C1 segment of cervical spinal cord (tissue), 14 donors: ENCODE measurements at places on chromosomes 11 and 22.

- no peak for DNase-seq
Observed at GRCh38 chr11:65919573-65920371, 546 bp downstream of the DRAP1 start.

- DNase-seq, result peak; percentile 44
Observed at GRCh38 chr11:2699531-2700414, at the start of gene KCNQ1OT1. Gene KCNQ1OT1 (minus strand): TSS chr11:2699994.

DNA sequence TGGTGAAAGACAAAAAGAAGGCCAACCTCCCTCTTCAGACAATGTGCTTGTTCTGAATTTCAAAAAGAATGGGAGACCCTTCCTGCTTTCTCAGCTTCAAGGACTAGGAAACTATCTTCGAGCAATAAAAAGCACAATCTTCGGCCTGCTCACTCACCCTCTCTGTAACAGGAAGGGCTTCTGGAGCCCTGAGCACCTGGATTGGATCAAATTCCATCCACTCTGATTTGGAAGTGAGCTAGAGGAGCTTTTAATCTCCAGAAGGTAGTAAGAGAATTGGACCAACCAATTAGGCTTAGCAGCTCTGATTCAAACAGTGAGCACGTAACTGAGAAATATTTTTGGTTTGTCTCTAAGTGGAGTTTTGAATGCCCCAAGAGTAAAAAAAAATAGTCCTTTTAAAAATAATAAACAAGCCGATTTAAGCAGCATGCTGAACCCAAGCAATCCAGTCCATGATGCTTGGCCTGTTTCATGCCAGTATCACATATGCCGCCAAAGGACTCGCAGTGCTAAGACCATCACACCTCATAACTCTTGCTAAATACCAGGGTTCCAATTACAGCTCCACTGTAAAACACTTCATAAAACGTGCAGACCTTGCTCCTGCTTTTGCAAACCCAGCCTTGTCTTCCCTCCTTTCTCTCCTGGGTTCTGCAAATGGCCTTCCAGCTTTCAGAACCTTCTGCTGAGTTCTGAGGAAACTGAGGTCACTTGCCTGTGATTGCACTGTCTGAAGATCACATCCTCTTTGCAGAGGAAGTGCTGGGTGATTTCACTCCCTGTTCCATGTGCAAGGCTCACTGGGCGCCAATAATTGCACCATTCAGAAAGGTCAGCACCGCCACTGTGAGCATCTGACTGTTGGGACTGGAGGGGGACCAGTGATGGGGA, 74.4 kb downstream of the SLC1A2 start:
- DNase-seq, result no peak

DNA sequence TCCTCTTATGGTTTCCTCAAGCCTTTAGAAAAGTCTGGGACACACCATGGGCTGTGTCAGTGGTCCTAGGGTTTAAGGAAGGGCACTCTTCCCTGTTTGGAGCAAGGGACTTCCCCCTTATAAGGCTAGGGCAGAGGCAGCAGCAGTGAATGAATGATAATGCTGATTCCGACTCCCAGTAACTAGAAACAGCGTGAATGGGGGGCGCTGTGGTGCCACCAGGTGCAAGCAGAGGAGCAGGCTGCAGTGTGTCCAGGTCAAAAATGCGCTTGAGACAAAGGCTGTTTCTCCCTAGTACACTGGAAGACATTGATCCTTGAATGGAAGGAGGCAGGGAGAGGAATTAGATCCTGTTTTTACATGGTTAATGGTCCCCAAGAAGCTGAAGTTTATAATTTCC, 11.6 kb upstream of the RIC3 start:
- no peak for DNase-seq

DNA sequence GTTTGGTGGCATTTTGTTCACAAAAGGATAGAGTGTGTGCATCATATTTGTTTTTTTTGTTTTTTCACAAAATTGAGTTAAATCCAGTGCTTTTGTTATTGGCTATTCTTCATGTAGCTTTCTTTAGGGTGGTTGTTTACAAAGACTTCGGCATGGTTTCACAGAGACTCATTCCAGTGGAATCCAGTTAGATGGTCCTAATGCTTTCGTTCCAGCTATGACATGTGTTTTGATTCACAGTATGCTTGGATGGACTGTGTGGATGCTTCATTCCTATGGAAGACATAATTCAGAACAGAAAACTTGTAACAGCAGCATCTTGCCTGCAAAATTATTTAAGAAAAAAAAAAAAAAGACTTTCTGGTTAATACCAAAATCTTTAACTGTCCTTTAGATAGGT, 97.9 kb downstream of the PDHX start:
- no peak for DNase-seq

DNA sequence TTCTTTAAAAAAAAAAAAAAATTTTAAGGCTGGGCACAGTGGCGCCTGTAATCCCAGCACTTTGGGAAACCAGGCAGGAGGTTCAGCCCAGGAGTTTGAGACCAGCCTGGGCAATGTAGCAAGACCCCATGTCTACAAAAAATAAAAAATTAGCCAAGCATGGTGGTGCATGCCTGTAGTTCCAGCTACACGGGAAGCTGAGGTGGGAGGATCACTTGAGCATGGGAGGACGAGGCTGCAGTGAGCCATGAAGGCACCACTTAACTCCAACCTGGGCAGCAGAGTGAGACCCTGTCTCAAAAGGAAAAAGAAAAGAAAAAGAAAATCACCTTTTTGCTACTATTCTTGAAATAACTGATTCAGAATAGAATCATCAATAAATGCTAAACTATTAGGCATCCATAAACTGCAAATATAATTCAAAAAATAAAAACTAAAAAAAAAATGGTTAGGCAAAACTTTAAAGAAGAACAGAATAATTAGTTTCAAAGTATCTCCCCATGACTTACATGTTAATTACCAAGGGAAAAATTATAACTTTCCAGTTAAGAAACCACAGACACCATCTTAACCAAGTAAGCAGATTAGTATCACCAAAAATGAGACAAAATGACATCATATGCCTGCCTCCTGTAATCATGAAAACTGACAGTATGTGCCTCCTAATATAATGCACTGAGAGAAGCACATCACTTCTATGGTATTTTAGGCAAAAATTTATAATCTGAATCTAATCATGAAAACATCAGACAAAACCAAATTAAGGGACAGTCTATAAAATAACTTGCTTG, 63.6 kb downstream of the DENND5A start:
- no peak for DNase-seq

DNA sequence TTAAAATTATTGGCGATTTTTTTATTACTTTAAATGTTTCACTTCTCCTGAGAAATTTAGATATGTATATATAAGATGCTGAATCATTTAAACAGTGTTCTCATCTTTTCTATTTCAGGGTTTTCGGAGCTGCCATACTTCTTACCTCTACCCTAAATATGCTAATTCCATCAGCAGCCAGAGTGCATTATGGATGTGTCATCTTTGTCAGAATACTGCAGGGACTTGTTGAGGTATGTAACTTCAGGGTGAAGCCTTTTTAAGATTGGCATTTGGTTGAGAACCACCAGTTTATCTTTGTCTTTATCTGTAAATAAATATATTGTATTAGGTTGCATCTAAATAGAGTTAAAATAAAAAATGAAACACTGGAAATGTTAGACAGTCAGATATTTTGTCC, 21.1 kb downstream of the SLC17A6 start:
- DNase-seq, result no peak

- no peak for DNase-seq
Observed at GRCh38 chr11:59158206-59159068, 13.5 kb upstream of the DTX4 start.

GRCh38 chr11:34446386-34446785, 7.7 kb downstream of the CAT start:
- no peak for DNase-seq

DNA sequence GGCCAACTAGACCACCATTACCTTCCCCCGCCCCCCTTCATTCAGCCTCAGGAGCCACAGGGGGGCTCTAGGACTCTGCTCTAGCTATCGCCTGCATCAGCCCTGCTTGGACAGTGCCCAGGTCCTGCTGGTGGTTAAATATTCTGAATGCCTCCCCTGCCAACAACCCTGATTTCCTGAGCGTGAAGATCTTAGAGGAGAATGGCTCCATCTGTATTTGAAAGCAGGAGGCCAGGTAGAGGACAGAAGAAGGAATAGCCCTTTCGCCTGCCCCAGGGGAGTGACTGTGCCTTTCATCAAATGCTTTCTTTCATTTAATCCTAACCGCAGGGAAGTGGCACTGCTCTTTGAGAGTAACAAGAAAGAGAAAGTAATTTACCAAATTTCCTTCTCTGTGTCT, 69.2 kb downstream of the ISX start:
- no peak for DNase-seq

- DNase-seq, result no peak
Observed at GRCh38 chr11:23370580-23371275, 510.5 kb upstream of the CCDC179 start.

GRCh38 chr11:77547863-77548551, 41.7 kb upstream of the AQP11 start:
- no peak for DNase-seq

GRCh38 chr22:40694411-40694810, 15.1 kb downstream of the MCHR1 start:
- DNase-seq, result peak; percentile 19

DNA sequence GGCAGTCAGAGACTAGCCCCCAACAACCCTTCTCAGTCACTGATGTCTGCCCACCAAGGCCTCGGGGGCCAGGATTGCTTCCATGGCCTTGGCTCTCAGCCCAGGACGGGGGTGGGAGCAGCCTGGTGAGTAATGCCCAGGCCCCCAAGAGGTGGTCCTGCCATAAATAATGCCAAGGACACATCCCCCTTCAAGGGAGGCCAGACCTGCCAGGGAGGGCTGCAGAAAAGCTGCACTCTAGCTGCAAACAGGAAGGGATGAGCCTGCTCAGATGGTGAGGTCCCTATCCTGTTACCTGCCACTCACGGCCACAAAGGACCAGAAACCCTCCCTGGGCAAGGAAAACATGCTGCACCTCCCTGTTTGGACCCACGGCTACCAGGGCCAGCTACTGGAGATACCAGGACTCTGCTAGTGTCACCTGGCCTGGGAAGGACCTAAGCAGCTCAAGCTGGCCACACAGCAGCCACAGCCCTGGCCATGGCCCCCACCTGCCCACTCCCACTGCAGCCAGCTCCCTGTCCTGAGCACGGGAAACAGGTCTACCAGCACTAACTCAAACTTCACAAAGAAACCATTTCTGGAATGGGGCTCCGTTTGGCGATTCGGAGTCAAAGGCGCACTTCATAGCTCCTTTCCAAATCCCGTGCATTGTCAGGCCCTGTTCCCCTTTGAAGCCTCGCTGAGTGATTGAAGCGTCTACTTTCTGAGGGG, 12.1 kb downstream of the GNB1L start:
- DNase-seq, result no peak

GRCh38 chr11:66218846-66219620, 49.4 kb upstream of the RAB1B start:
- no peak for DNase-seq

DNA sequence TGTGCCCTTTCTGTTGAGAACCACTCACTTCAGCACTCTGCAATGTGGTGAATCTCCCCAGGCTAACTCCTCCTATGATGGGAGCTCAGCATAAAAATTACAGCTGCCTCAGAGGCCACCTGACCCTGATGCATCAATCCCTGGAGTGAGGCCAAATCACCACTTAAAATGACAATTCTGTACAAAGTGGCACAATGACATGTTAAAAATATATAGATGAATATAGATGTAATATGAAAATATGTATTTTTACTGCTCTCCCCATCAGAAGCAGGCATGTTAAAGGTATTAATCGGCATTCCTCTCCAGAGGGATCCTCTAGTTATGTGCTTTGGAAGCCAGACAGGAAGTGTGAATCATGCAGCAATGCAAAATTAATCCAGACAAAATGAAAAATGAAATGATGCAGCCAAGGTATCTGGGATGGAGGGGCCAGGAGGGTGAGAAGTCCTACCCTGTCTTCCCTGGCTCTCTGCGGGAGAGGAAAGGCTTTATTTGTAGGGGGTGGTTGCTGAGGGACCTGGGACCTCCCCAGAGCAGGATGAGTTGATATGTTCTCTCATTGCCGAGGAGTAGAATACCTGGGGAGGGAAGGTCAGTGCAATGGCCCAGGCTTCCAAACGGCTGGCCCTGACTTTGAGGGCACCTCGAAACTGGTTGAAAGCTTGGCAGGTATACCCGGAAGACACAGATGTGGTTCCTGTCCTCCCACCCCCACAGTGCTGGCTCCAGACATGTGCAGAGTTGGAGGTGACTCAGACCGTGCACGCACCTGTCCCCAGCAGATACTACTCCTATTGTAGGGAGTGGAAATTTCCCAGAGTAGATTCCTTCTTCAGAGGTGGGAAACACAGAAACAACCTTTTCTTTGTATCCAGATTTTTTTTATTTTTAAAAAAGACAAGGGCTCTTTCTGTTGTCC, 347.9 kb upstream of the NCAM1 start:
- DNase-seq, result no peak

DNA sequence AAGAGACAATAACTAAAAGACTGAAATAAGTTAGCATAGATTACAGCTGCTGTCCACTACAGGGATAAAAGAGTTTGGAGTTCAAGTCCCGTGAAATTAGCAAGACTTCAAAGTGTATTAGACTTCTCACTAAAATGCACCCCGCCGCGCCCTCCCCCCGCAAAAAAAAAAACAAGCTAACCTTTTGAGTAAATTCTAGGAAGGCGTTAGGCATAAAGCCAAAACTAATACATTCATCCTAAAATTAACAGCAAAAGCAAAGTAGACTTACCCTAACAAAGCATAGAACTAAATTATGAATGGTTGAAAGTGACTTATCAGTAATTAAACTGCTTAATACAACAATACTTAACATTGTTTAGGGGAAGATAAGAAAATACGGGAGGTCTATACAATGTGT, 581.0 kb upstream of the CHORDC1 start:
- no peak for DNase-seq

- no peak for DNase-seq
Observed at GRCh38 chr11:125344846-125345420, 151.1 kb downstream of the FEZ1 start.

GRCh38 chr11:76159303-76159937, 46.9 kb downstream of the WNT11 start:
- DNase-seq, result no peak
